DND-41 (cell line): ENCODE measurements at places on chromosomes 6 and 20.

DNA sequence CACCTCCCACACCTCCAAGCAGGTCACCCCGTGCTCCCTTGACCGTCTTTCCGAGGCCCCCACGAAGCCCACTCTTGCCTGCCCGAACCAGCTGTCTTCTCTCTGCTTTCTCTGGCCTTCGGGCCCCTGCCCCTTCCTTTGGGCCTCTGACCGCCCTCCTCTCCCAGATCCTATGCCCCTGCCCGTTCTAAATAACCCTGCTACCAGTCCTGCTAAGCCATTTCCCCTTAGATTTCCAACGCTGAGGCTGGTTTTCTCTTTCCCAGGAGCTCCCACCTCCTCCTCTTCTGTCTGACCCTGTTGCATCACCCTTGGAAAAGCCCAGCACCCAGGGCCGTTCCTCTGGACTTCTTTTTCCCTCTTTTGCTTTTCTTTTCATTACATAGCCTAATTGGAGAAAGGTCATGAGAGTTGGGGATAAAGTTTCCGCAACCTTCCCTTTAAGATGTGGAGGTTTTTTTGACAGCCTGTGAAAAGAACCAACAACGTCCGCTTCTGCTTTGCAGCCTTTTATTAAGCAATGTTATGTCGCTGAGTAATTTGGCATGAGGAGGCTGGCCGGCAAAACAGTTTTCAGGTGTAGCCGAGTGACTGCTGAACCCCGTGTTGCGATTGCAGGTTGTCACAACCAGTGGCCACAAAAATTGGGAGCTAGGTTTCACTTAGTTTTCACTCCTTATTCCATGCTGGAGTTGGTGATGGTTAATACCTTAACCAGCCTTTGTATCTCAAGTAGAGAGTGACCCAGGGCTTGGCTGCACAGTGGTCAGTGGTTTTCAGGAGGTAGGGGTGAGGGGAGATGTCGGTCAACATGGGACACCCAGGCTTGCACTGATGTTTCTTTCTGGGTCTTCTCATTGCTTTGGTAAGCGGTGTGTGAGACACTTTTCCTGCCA, 970 bp downstream of the BLTP3A start:
- no peak for DNase-seq

DNA sequence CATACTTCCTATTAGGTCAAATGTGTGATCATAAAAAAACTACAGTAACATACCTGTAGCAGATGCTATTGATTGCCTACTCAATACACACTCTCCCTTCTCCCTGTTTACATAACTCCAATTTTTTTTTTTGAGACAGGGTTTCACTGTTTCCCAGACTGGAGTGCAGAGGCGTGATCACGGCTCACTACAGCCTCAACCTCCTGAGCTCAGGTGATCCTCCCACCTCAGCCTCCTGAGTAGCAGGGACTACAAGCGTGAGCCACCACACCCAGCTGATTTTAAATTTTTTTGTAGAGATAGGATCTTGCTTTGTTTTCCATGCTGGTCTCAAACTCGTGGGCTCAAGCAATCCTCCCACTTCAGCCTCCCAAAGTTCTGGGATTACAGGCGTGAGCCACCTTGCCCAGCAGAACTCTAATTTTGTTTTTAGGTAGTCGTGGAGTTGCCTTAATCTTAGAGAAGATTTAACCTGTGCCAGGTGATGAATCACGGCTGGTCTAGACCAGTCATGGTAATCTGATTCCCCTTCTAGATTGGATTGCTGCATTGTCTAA, 14.0 kb upstream of the KIF3B start:
- no peak for DNase-seq

DNA sequence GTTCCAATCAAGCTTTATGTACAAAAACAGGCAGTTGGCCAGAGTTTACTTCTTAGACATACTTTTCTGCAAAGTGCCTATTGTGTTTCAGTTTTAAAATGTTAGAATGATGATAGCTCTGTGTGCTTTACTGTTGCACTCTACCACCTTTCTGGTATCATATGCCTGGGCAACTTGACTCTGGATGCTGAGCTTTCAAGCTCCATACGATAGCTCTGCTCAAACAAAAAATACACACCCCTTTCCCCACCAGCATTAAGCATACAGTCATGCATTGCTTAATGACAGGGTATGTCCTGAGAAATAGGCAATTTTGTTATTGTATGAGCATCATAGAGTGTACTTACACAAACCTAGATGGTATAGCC, 123.1 kb downstream of the RCAN2 start:
- DNase-seq, result no peak

DNA sequence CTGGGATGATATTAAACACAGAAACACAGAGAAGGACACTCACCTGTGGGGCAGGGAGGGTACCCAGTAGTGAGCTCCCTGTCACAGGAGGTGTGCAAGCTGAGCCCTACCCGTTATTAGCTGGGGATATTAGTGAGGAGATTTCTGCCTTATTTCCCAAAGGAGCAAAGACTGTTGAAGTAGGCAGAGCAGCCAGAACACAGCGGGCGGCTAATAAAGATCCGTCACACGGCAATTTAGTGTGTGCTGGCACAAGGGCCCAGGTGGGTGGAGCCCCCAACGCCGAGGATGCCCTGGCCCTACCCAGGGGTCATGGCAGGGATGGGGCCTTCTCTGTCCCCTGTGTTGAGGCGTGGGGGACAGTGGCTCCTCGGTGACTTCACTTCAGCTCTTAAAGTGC, 8.3 kb downstream of the VSTM2L start:
- no peak for DNase-seq

GRCh38 chr6:55277646-55278045, 49.6 kb upstream of the GFRAL start:
- DNase-seq, result no peak

DNA sequence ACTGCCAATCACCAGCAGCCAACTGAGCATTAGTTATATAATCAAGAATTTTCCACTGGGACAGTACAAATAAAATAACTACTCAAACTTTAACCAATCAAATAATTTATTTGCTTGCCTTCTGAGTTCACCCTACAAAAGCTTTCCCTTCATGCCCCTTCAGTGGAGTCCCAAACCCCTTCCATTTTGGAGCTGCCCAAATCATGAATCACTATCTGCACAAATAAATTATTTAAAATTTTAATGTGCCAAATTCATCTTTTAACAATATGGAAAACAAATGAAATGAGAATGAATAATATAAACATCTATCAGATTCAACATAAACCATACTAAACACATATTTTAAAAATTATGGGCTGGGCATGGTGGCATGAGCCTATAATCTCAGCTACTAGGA, 85.9 kb downstream of the KIF13A start:
- no peak for DNase-seq

- no peak for DNase-seq
Observed at GRCh38 chr20:4912380-4913142, 88.7 kb downstream of the SLC23A2 start.

DNA sequence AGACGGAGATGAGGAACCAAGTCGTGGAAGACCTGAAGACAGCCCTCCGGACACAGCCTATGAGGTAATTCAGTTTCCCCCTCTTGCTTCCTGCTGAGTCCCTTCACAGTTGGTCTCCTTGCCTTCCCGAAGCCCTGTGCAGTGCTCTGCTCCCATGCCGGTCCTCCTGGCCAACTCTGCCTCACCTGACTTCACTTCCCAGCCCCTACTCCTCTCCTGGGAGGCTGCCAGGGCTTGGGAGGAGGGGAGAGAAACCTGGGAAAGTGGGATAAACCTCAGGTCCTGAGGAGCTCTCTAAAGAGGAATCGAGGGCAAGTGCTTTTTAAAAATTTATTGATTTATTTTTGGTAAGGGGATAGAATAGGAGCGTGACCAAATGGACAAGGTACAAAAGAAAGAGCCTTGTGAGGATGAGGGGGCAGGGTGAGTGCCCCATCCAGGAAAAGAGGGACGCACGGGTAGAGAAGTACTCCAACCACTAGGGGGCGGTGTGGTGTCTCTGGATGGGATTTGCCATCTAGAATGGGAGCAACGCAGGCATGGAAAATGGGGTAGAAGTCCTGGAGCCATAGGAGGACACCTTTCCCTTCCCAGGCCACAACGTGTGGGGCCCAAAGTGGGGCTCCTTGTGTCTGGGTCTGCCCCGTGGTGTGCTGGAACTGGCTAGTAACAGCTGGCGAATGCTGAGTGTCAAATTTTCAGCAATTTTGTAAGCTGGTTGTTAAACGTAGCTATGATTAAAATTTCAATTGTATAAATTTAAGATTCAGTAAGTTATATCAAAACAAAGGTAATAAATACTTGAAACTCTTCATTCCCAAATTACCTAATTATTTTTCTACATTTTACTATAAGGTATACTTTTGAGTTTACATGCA, 69.0 kb downstream of the MOCS1 start:
- DNase-seq, result peak; percentile 67

GRCh38 chr6:15677822-15678221, 15.0 kb upstream of the DTNBP1 start:
- no peak for DNase-seq

DNA sequence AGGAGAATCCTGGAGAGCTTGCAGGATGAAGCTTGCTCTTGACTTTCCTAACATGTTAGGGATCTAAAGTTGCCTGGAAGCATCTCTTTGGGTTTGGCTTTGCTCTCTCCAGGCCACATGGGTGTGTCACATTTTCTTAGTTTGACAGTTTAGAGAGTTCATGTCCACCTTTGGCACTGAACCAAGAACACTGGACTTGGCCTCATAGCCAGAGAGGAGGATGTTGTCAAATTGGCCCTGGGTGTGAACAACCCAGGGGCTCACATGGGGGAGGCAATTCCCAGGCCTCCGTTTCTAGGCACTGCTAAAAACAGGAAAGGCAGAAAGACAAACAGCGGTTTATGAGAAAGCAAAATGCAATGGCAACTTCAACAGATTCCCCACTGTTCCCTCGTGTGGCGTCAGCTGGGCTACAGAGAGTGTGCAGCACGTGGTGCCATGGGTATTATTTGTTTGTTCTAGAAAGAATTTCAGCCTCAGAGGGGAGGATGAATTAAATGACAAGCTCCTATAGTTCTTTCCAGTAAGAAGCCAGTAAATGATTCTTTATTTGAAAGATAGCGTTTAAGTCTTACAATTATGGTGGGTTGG, 93.9 kb downstream of the CLIC5 start:
- DNase-seq, result no peak

GRCh38 chr6:87756858-87757257, 54.8 kb upstream of the AKIRIN2 start:
- DNase-seq, result peak; percentile 6

GRCh38 chr6:167501831-167502385, 177.0 kb downstream of the TTLL2 start:
- DNase-seq, result no peak

- no peak for DNase-seq
Observed at GRCh38 chr6:160431226-160431625, 83.0 kb downstream of the SLC22A3 start.

DNA sequence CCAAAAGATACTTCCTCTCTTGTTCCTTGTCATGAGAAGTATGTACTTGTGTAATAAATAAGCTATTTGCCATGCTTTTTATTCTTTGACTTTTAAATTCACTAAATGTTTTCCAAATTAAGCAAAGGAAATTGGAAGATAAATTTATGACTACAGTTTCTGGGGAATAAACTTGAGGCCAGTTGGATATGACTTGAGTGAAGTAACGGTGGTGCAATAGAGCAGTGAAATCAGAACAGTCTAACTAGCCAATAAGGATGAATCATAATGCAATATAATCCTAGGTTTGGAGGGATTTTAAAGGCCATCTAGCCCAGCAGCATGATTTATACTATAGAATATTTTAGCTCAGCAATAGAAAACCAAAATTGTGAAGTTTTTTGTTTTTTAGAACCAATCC, 183.8 kb upstream of the TCF21 start:
- DNase-seq, result no peak

GRCh38 chr6:140079328-140079727, 704.9 kb upstream of the CITED2 start:
- DNase-seq, result no peak
